Fibroblast of skin of right quadriceps (primary cell): ENCODE measurements at places on chromosomes 7 and 10.

DNA sequence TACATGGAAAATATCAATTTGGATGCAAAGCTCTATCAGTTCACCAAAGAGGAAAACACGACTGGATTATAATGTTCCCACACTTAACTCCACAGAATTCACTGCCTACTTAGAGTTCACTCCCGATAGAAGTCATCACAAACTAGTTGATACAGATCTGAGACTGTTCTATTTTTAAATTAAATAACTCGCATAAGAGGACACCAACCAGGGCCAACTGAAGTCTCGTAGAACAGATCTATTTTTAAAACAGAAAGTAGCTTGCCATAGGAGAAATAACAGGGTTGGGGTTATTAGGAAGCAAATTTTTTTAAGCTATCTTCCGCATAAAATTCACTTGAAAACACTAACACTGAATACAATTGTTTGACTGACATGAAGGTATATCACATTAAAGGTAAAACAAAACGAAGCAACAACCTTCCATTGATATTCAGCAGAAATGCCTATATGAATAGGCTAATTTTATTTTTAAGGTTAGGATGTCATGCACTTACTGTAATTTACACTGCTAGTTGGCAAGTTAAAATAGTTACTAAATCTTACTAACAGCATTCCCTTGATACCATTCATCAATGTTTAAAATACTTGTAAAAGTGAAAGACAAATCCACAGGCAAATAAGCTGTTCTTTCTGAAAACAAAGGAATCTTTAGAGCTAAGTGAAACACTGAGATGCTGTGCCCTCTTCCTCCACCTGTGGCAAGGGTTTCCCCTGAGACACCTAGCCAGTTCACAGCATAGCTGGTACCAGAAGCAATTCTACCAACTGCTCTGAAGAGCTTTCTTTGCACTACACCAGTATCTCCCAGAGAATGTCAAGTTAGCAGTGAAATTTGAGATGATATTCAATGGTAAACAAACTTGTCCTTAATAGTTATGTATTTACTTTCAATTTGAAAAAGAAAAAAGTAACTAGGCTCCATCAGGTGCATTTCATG lies 186.7 kb upstream of the ANK3 start:
- no peak for DNase-seq

DNA sequence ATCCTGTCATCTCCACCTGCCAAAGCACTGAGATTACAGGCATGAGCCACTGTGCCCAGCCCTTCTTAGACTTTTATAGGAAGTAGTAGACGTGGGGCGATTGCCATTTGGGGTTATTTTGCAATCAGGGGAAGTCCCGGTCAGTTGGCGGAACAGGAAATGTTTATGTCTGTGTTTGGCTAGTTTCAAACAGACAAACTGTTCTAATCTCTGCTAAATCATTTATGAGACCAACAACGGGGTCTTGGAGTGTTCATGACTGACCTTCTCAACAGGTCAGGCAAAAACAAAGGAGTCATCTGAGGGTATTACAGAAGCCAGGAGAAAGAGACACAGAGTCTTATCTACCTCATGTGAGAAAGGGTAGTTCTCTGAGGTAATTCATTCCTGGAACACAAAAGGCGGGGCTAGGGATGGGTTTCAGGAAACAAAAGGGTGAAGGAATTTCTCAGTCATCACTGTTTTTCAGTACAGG lies 6.6 kb upstream of the TPK1 start:
- DNase-seq, result no peak

GRCh38 chr7:16460789-16461493 lies 4.6 kb downstream of the SOSTDC1 start:
- peak; percentile 25 for DNase-seq

- no peak for DNase-seq
Observed at GRCh38 chr10:100679327-100679726, 66.1 kb upstream of the PAX2 start.

- DNase-seq, result no peak
Observed at GRCh38 chr7:138866353-138866752, 68.4 kb upstream of the ATP6V0A4 start.

DNA sequence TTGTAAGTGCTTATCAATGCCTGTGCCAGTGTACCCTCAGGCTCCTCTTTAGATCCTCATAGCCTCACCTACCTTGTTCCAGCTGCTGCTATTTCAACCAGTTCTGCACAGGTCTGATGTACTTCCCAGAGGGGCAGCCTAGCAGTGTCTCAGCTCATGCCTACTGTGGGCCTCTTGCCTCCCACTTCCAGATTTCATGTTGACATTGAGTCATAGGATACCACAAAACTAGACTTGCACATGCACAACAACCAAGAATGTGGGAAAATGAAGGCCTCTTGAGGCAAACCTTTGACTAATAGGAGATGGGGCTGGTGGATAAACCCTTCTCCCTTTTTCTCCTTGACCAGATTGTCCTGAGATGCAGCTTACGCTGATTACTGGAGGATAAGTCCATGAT lies 31.0 kb downstream of the PON3 start:
- DNase-seq, result peak; percentile 20

- no peak for DNase-seq
Observed at GRCh38 chr10:100528123-100528886, 1.4 kb downstream of the NDUFB8 start.

- no peak for DNase-seq
Observed at GRCh38 chr10:83917537-83918506, 221.5 kb upstream of the GHITM start.

- DNase-seq, result no peak
Observed at GRCh38 chr7:4343272-4344247, 338.5 kb upstream of the FOXK1 start.

DNA sequence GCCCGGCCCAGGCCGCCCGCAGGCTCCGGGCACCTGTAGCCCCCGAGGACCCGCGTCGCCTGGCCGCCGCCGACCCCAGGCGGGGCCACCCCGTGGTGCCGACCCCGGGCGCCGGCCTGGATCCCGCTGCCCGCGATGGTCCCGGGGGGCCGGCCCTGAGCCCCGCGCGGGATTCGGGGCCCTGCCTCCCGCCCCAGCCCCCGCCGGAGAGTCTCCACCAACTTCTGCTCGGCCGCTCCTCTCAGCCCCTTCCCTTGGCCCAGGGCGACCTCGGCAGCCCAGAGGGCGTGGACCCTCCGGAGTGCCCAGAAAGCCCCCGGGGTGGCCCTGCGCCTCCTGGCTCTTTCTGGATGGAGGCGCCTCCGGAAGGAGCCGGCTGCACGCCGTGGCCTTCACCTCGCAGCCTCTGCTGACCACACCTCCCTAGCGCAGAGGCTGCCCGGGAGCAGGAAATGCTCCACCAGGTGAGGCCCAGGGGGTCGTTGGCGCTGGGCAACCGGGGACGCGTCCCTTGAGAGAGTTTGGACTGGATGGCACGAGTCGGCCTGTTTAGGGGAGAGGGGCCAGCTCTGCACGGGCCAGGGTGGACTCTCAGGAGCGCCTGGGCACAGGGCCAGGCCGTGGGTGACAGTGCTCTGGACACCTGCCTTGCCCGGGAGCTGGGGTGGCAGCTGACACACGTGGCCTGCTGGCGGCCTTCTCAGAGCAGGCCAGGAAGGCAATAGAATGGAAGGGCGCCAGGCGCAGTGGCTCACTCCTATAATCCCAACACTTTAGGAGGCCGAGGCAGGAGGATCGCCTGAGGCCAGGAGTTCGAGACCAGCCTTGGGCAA lies 529 bp downstream of the ZNF853 start:
- DNase-seq, result no peak

DNA sequence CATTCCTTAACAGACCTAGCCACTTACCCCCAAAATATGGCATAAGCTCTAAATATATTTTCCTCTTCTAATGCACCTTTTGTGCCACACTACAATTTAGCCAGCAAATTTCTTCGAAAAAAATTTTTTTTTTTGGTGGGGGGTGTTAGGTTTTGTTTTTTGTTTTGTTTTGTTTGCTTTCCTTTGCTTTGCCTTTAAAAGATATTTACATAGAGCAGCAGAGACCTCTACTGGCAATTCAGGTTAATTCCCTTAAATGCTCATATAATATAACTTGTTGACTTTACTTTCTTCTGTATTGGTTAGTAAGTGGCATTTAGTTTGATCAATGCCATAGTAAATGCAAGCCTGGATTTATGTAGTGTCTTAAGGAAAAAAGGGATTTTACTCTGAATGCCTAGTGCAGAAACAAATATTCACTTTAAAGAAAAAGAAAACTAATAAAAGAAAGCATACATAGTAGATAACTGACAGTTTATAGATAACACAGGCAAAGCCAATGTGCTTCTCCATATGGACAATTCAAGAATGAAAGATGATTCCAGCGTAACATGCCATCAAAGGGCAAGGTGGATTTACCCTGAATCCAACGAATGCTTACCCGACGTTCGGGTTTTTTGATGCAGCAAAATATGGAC lies 1250.6 kb downstream of the GATA3 start:
- peak; percentile 6 for DNase-seq

GRCh38 chr7:84102213-84102612 lies 92.4 kb downstream of the SEMA3A start:
- peak; percentile 58 for DNase-seq

- DNase-seq, result no peak
Observed at GRCh38 chr7:156832195-156832877, 60.6 kb downstream of the LMBR1 start.

DNA sequence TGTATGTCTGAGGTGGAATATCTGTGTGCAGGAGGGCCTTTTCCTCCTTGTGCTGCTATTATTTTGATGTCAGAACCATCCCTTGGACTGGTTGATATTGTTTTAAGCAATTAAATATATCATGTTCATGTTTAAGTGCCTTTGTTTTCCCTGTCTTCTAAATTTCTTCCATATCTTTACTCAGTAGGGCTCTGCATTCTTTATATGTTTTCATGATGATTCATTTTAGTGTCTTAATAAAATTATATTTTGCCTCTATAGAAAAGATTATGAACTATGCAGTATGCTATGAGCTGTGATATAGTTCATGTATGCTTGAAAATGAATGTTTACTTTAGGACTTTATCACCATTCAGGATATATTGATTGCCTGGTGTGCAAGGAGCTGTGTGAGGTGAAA lies 34.8 kb downstream of the AHR start:
- peak; percentile 23 for DNase-seq

DNA sequence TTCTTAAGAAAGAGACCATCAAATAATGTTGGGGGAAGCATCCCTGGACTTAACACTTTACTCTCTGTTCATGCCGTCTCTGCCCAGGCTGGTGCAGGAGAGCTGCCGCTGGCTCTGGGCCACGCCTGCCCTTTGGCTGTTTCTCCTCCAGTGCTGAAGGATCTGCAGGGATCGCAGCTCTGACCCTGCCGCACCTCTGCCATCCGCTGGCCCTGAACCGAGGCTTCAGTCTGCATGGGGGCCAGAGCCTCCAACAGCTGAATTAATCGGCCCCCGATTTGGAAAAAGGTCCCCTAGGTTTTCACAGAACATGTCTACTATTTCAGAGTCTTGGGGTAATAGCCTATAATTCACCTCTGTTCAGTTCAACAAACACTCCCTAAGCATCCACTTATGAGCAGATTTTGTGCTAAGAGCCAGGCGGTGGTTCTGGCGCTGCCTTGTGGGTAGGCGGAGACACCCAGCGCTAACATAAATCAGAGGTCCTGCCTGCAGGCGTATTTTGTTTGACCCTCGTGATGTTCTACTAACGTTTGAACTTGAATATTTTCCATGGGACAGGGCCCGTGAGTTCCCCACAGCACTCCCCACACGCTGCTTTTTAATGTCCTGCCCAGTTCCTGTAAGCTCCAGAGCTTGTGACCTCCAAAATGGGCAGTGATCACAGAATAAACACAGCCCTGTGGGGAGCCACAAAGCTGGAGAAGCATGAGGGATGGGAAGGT lies 99.0 kb downstream of the DYNC2I1 start:
- DNase-seq, result no peak

DNA sequence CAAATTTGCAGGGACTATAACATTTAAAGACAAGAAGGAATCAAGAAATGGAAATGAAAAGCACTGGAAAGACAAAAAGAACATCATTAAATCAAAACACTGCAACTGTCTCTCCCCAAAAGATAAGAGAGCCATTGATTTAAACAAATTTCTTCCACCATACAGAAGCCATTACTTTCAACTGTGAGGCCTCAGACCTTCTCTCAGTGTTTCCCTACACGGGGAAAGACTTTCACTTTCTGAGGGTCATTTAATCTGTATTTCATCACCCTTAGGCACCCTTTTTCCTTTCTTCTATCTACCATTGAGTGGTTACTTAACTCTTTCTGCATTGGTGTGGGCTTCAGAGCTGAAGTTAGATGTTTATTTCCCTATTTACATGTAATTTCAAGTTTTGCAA lies 47.5 kb downstream of the CCDC172 start:
- peak; percentile 2 for DNase-seq

GRCh38 chr7:139241258-139241657 lies 10.2 kb downstream of the UBN2 start:
- no peak for DNase-seq

DNA sequence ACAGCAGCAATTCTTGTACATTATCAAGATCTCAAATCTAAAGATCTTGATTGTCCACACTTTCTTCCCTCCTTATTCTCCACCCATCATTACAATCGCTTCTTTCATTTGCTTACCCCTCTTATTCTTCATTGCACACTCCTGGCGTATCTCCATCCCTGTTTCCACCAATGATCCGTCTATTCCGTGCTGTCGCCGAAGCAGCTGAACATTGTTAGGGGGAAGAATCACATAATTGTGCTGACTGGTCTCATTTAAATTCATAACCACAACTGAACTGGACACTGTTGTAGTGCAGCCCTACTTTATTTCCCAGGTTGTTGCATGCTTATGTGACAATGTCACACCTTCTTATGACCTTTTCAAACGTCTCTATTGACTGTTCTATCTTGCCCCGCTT lies 18.9 kb upstream of the NRP1 start:
- no peak for DNase-seq

- no peak for DNase-seq
Observed at GRCh38 chr10:86186633-86187032, 180.0 kb downstream of the GRID1 start.

- DNase-seq, result no peak
Observed at GRCh38 chr10:131722525-131723264, 178.1 kb upstream of the PPP2R2D start.

GRCh38 chr7:15747301-15747700 lies 60.8 kb upstream of the MEOX2 start:
- peak; percentile 51 for DNase-seq

DNA sequence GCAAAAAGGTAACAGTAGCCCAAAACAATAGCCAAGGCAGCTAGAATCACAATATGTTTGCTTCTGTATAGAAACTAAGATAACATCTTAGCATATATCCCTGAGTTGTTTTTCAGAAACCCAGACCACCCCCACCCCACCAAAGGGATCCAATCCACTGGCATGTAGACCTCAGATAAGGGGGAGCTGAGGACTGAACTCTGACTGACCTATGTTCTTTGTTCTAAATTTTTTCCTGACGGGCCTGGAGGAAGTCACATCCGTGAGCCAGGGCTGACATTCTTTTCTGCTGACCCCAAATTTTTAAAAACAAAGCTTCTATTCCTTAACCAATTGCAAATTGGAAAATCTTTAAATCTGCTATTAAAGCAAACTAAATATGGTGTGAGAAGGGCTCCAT lies 493.9 kb upstream of the IGFBP3 start:
- DNase-seq, result peak; percentile 16
